Endodermal cell (in vitro differentiated cells): ENCODE measurements at places on chromosomes 16 and 17.

DNA sequence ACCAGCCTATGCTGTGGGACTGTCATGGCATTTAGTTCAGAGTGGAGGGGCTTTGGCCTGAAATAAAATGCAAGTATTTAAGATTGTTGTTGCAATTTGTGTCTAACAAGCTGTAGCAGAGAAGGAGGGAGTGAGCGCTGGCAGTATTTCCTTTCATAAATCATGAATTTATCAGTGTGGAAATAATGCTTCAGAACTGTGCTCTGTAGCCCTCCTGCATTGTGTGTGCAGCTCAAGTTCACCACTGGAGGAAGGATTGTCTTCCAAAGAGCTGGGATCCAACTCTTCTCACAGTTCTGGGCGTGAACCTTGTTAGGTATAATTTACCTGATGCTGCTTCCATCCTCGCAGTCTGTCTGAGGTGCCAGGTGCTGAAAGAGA is 15.1 kb downstream of the SNX11 start:
- no peak for DNase-seq

- peak; percentile 46 for DNase-seq
Measured at GRCh38 chr17:33013596-33014375, 22.1 kb downstream of the SPACA3 start.

GRCh38 chr16:79328402-79329165 is 272.0 kb downstream of the MAF start:
- peak; percentile 55 for DNase-seq

DNA sequence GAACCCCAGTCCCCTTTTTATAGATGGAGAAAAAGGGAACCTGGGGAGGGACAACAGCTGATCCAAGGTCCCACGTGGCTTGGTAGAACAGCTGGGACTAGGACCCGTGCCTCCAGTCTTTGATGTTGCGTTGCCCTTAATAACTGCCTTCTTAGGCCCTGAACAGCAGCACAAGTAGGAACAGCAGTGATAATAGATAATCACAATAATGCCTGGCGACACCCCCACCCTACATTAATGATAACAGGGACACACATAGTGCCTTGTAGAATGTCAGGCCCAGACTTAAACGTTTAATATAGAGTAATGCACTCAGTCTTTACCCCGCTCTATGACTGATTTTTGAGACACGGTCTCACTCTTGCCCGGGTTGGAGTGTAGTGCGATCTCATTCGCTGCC is 96.4 kb downstream of the ABCC6 start:
- no peak for DNase-seq

GRCh38 chr16:10013774-10014173 is 168.5 kb downstream of the GRIN2A start:
- no peak for DNase-seq

- DNase-seq: no peak
Measured at GRCh38 chr16:84955427-84955826, 55.9 kb downstream of the ZDHHC7 start.

- peak; percentile 77 for DNase-seq
Measured at GRCh38 chr17:14525551-14526455, 224.9 kb downstream of the HS3ST3B1 start.

GRCh38 chr16:82108774-82109173 is 61.2 kb downstream of the MPHOSPH6 start:
- DNase-seq: no peak

- DNase-seq: no peak
Measured at GRCh38 chr16:84555418-84556196, 51.1 kb upstream of the MEAK7 start.

GRCh38 chr17:41962768-41963434 is 3.7 kb upstream of the CNP start:
- DNase-seq: peak; percentile 97

GRCh38 chr17:65593092-65593854 is 31.8 kb upstream of the AXIN2 start:
- peak; percentile 81 for DNase-seq

- no peak for DNase-seq
Measured at GRCh38 chr17:66555605-66556004, 253.2 kb downstream of the PRKCA start.

DNA sequence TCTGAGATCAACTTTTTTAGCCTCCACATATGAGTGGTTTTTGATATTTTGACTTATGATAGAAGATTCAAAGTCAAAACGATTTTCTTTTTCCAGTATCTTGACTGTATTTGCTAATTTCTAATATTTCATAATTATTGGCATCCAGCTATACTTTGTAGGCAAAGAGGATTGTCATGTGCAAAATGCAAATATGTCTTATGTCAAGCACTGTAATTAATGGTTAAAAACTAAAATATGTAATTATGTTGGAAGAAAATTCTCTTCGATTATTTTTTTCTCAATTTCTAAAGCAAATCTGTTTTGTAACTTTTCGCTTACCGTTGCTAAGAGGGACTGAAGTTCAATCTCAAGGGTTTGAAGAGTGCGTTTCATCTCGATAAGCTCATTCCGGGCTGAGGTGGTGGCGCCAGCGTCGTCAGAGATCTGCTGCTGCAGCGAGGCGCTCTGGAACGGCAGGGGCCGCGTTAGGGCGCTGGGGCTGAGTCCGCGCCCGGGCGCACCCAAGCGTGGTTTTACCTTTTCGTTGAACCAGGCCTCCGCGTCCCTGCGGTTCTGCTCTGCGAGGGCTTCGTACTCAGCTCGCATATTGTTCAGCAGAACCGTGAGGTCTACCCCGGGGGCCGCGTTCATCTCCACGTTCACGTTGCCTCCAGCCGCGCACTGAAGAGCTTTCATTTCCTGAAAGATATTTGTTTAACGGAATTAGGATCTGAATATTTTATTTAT is 3.0 kb downstream of the KRT27 start:
- peak; percentile 67 for DNase-seq

- no peak for DNase-seq
Measured at GRCh38 chr16:48810436-48810802, 200.4 kb upstream of the N4BP1 start.

GRCh38 chr16:9370061-9370491 is 278.6 kb downstream of the HAPSTR1 start:
- DNase-seq: peak; percentile 72

- DNase-seq: peak; percentile 60
Measured at GRCh38 chr16:1707193-1707790, 1.3 kb downstream of the MAPK8IP3 start.

DNA sequence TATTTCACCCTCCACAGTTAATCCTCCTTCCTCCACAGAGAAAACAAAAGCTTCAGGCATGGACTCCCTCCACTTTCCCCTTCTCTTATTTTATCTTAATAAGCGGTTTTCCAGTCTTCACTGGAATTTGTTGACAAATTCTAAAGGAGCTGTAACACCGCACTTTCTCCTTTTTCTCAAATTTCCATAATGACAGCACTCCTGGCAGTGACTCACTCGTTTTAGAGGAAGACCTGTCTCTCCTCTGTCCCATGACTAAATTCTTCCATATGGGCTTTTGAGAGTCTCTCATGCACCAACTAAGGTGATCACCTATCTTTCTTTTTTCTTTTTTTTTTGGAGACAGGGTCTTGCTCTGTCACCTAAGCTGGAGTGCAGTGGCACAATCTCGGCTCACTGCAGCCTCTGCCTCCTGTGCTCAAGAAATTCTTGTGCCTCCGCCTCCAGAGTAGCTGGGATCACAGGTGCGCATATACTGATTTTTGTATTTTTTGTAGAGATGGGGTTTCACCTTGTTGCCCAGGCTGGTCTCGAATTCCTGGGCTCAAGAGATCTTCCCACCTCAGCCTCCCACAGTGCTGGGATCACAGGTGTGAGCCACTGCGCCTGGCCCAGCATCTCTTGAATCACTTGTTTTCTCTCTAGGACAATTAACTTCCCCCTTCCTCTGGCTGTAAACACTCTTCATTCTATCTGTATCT is 7.7 kb downstream of the ITGAM start:
- peak; percentile 77 for DNase-seq

GRCh38 chr17:52660692-52661091 is 502.2 kb upstream of the CA10 start:
- no peak for DNase-seq

GRCh38 chr17:80773243-80773991 is 218.2 kb upstream of the CHMP6 start:
- DNase-seq: peak; percentile 81

DNA sequence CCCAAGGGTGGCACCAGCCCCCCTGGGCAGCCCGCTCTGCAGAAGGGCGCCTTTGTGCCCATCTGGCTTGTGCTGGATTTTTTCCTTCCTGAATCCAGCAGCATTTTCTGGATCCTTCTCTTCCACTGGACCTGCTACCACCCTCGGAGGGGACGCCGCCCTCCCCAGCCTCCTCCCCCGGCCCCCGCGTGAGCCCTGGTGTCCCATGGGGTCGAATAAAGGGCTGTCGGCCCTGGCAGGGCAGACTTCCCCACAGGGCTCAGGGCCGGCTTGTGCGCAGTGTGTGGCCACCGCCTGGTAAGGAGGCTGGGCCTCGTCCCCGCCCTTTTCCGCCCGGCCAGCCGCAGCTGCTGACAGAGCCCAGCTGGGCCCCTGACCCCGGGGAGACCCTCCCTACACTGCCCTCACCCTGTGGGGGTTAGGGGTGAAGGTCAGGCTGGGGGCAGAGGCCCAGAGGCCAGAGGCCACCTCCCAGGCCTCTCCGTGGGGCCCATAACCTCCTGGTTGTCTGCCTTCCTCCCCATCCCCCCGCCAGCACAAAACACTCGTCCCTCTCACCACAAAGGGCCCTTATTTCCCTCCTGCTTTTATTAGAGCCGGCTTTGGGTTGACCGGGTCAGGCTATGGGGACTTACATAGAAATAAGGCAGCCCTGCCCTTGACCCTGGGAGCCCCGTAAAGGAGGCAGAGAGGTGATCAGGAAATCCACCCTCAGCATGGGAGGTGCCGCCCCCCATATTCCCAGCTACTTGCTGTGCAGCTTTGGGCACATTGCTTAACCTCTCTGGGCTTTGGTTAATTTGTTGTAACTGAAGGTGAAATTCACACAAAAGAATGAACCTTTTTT is 179.3 kb upstream of the CIBAR2 start:
- DNase-seq: no peak

GRCh38 chr16:55488306-55488705 is 9.3 kb downstream of the MMP2 start:
- peak; percentile 20 for DNase-seq

GRCh38 chr17:8611619-8612298 is 18.8 kb downstream of the MYH10 start:
- no peak for DNase-seq

- no peak for DNase-seq
Measured at GRCh38 chr16:9124908-9125584, 33.6 kb downstream of the HAPSTR1 start.

GRCh38 chr17:76598004-76598439 is 12.4 kb upstream of the ST6GALNAC2 start:
- no peak for DNase-seq

DNA sequence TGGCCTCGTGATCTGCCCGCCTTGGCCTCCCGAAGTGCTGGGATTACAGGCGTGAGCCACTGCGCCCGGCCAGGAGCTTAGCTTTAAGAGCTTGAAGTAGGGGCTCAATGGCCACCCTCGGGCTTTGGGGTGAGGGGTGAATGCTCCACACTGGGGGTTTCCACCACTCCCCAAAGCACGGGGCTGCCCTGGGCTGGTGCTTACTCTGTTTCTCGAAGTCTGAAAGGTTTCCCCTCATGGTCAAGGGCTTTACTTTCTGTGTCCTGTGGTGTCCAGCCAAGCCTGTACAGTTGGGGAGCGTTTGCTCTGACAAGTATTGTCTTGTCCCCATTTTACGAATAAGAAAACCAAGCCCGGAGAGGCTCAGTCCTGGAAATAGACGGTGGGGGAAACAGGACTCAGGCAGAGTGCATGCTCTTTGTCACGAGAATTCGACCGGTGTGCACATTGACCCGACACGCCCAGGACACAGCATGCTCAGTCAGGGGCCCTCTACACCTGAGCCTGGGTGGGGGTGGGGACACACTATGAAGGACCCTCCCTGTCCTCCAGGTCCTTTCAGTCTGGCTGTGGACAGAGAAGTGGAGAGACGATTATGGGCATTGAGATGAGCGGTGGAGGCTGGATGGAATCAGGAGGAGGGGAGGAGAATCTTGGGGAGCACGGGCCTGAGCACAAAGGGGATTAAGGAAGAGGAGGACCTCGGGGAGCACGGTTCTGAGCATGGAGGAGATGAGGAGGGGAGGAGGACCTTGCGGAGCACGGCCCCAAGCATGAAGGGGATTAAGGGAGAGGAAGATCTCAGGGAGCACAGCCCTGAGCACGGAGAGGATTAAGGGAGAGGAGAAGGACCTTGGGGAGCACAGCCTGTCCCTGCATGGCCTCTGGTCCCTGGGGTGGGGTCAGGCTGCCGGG is 7.5 kb downstream of the CD7 start:
- DNase-seq: no peak

GRCh38 chr17:42929497-42929844 is 28.9 kb downstream of the G6PC1 start:
- DNase-seq: no peak

GRCh38 chr16:4685292-4685691 is 8.1 kb upstream of the NUDT16L1 start:
- DNase-seq: no peak

GRCh38 chr17:45339646-45340605 is 23.1 kb upstream of the MAP3K14 start:
- DNase-seq: no peak

DNA sequence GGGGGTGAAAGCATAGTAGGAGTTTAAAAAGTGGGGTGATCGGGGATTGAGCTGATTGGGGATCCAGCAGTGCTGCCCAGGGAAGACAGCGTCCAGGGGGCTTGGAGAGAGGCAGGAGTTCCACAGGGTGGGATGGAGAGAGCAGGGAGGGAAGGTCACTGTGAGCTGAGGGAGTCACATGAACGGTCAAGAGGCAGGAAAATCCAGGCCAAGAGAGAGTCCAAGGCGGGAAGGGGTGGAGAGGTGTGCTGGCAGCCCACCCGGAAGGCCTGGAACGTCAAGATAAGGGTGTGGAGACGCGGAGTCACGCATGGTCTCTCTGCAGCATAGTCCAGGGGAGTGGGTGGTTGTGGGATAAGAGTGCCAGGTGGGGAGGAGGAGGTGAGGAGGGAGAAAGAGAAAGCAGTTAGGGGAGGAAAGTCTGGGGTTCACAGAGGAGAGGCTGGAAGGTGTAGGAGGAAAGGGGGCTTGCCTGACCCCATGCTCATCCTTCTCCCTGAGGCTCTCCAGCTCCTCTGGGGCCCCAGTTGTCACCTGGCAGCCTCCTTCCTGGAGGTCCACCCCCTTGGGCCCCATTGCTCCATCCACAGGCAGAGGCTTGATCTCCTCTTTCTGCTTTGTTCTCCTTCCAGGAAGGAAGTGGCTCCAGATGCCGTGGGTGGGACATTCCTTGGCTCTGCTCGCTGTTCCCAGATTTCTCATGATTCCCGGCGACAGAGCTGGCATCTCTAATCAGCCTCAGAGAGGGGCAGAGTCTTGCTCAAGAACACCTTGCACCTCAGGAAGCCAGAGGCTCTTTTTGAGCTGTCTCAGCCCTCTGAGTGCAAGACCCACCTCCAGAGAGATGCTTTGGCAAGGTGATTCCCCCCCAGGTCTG is 28.7 kb downstream of the CCR7 start:
- no peak for DNase-seq

DNA sequence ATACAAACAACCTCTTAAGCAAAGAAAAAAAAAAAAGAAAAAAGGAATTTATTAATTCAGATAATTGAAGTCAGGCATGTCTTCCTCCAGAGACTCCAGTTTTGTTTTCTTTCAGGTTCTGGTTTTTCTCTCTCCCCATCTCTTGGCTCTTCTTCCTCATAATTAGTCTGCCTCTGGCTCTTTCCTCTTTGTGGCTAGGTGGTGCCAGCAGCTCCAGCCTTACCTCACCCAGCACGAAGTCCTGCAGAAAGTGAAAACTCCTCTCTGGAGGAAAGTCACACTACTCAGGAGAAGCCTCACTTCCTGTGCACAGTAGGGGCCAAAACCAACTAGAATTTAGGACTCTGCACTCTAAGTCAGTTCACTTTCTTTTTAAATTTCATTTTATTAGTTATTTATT is 10.3 kb upstream of the NFAT5 start:
- no peak for DNase-seq

- DNase-seq: no peak
Measured at GRCh38 chr17:6910987-6911603, 79.6 kb upstream of the TEKT1 start.
